Activated T-helper 2 cell treated with anti-CD3 and anti-CD28 coated beads, Interferon-gamma antibody, Interleukin-2, Interleukin-4, amounts not matched to agents 10 μg/mL and 5 μg/mL and 100 μg/mL, durations not matched to agents 14 hours and 24 hours and 36 hours (primary cell): ENCODE measurements at places on chromosomes 16 and 17. TPM values are rescaled to one million over a fixed set of nuclear protein-coding genes. Genes with fewer than 3 reads are reported as not detected.

KRT20 gene
- total RNA-seq = not detected in 2 replicates

CCL17 gene
- total RNA-seq = 0.37 and 1.3 TPM in 2 replicates

MYH8 gene
- total RNA-seq = not detected in 2 replicates

EXOC3L1 gene
- total RNA-seq = 0.14 TPM in 1 of 2 replicates, not detected in the other

KRT9 gene
- not detected in 2 replicates for total RNA-seq

TMEM88 gene
- 4.1 and 6.1 TPM in 2 replicates for total RNA-seq

CCDC200 gene
- total RNA-seq = not detected in 2 replicates

HEATR9 gene
- 0.14 and 0.16 TPM in 2 replicates for total RNA-seq

KRTAP3-1 gene
- total RNA-seq = not detected in 2 replicates

DNAJC7 gene
- total RNA-seq = 103 and 115 TPM in 2 replicates

DNA sequence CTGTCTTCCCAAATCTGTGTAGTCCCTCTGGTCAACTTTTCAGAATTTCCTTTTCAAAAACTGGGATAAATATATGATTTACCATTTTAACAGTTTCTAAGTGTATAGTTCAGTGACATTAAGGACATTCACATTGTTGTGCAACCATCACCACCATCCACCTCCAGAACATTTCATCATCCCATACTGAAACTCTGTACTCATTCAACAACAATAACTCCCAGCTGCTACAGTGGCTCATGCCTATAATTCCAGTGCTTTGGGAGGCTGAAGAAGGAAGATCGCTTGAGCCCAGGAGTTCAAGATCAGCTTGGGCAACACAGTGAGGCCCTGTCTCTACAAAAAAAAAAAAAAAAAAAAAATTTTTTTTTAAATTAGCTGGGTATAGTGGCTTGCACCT lies 131.0 kb downstream of the AATF start:
- no peak for DNase-seq

DNA sequence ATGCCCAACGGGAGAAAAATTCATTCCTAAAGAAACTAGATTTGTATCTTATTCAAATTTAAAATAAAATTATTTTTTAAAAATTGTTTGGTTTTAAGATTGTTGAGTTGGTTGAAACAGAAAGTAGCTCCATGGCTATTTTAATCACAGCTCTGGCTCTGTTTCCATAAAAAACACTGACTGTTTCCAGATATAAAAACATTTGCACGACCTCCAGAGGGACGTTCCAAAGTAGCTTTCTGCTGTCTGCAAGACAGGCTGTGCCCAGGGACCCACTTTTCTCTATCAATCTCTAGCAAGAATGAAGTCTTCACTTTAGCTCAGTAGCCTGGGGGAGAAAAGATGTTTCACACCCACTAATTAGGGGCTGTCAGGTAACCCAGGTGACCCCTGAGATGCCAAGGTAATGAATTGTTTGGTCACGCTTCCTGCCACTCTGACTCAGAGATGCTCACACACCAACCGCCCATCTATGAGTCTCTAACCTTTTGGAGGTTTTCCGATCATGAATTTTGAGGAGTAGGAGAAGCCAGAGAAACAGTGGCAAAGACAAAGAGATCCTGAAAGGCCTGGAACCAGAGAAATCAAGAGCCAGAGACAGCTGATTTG lies 220.1 kb upstream of the SOX9 start:
- no peak for DNase-seq

GRCh38 chr17:32931686-32932085 lies 3.7 kb downstream of the TMEM98 start:
- no peak for DNase-seq

DNA sequence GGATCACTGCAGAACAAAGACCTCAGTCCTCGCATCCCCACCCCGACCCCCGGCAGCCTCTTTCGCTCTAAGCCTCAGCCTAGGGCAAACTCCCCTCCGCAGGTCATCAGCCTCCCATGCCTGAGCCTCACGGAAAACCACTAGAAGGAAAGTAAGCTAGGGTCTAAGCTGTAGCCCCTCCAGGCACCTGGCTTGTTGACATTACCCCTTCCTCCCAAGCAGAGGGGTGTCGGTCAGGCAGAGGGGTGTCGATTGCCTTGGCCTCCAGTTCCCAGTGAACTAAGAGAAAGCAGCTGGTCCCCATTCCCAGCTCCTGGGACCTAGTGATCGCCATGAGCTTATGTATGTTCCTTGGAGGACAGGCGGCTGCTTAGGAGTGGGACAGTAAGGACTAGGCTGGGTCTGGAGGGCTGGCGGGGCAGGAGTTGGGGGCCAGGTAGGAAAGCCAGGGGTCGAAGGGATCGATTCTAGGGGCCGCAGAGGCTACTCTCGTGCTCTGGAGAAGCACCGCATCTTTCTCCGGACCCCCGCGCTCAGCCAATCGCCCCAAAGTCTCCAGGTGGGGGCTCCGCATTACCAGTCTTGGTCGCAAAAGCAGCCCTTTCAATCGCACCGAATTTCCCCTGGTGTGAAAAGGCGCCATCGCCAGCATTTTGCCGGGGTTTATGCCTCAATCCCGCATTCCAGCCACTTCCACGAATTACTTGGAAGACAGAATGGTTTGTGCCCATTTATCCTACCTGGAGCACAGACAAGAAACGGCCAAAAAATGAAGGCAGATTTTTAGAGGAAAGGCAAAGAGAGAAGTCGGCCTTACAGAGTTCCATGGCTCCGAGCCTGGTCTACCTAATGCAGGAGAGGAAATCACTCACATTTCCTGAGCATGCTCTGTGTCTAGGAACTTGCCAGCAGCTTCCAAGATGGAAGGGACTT lies 21.3 kb upstream of the HOXB13 start:
- no peak for DNase-seq

- DNase-seq = no peak
Measured at GRCh38 chr17:68390888-68391545, 66.3 kb downstream of the WIPI1 start.

DNA sequence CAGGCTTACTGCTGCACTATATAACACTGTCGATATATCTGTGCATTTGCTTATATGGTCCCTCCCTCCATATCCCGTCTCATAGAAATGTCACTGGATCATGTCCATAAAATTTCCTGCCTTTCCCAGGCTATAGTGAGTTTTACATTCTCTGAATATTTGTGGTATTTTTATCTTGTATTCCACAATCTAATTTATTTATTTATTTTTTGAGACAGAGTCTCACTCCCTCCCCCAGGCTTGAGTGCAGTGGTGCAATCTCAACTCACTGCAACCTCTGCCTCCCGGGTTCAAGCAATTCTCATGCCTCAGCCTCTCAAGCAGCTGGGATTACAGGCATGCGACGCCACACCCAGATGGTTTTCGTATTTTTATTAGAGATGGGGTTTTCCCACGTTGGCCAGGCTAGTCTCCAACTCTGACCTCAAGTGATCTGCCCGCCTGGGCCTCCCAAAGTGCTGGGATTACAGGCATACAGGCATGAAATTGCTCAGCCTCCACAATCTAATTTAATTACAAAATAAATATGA lies 12.9 kb downstream of the TRIM37 start:
- no peak for DNase-seq

- DNase-seq = no peak
Measured at GRCh38 chr16:87471278-87472141, 21.3 kb downstream of the ZCCHC14 start.

- DNase-seq = no peak
Measured at GRCh38 chr16:55686671-55687070, 30.9 kb downstream of the SLC6A2 start.

DNA sequence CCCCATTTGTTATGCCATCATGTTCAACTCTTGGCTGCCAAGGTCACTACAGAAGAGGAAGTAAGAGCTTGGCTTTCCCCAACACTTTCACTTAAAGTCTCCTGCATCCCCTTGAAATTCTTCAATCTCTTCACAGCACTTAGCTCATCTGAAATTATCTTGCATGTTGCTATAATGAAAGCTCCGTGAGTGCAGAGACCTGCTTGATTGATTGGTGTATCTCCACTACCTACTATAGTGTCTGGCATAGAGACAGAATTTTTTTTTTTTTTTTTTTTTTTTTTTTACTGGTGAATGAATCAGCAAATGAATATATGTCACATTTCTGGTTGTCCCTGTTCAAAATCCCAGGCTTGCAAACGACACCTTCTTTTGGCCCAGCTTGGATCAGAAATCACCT lies 1.9 kb upstream of the SDR42E1 start:
- no peak for DNase-seq

- DNase-seq = no peak
Measured at GRCh38 chr16:55700961-55701360, 45.2 kb downstream of the SLC6A2 start.

DNA sequence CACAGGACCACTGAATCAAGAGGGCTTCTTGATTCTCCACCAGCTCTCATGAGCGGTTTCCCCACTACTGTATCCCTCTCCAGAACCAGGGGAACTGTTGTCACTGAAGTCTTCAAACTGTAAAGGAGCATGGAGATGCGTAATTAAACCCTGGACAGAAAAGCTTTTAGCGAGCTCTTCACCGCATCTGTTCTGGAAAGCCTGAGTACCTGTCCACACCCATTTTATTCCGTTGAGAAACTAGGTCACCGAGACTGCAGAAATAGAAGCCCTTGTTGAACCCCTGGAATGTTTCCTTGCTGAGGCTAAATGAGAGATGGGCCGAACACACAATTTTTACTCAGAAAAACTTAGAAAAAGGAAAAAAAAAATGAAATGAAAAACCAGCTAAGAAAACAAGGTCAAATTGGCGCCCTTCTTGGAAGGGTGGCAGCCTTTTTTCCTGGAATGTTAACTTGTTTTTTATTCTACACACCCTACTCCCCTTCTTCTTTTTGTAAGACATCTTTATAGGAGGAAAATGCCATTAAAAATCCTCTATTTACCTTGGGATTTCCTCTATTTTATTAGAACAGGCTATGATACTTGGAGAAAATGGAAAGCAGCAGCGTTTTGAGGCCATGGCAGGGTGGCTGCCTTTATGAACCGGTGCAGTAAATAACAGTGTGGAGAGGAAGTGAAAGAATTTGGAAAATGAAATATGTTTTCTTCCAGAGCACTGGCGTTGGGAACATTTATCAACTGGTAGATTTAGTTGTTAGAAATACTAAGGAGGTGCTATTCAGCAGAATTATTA lies 52.6 kb upstream of the CRISPLD2 start:
- no peak for DNase-seq

GRCh38 chr16:12868788-12869187 lies 32.6 kb upstream of the SHISA9 start:
- no peak for DNase-seq

DNA sequence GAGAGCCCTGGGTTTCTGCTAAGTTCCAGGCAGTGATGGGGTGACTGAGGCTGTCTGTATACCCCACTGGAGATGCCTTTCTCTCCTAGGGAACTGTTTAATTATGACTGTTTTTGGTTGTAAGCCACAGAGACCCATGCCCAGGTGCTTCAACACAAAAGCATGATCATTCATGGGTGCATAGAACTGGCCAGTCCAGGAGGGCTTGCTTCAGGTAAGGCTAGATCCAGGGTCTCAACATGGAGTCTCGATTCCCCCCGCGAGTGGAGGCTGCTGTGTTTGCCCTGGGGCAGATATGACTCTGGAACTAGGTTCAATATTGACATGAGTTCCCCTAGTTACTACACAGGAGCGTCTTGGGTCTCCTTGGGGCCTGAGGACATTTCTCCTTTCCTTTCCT lies 17.8 kb downstream of the NAGPA start:
- DNase-seq = no peak

DNA sequence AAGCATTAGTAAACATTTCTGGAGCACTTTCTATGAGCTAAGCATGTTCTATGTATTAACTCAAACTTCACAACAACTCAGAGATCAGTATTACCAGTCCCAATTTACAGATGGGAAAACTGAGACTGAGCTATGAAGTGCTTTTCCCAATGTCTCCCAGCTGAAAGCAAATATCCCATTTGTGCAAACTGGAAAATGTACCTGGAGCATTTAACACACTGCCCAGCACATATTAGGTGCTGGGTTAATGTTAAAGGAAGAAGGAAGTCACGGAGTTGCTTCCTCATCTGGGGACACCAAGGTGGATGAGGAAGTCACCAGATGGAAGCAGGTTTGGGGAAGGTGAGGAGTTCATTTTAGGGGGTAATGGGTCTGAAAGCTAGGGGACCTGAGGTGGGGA lies 66.1 kb downstream of the ABCC6 start:
- DNase-seq = no peak

GRCh38 chr16:68961778-68962402 lies 118.6 kb downstream of the TANGO6 start:
- no peak for DNase-seq

DNA sequence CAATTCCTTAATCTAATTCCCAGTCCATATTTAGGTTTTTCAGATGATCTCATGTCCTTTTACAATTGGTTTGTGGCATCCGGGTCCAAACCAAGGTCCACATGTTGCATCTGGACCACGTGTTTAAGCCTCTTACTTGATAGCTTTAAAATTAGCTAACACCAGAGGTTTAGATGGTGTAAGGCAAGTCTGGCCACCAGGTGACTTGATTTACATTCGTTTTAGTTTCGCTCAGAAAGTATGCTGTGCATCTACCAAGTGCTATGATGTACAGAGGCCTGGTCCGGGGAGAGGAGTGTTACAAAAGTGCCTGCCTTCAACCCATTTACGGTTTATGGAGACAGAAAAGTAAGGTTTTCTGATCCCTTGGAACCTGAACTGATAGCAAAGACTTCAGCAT lies 878 bp upstream of the DNAJA2 start:
- peak; percentile 16 for DNase-seq

GRCh38 chr17:64505340-64506200 lies 519 bp downstream of the DDX5 start:
- DNase-seq = peak; percentile 86

DNA sequence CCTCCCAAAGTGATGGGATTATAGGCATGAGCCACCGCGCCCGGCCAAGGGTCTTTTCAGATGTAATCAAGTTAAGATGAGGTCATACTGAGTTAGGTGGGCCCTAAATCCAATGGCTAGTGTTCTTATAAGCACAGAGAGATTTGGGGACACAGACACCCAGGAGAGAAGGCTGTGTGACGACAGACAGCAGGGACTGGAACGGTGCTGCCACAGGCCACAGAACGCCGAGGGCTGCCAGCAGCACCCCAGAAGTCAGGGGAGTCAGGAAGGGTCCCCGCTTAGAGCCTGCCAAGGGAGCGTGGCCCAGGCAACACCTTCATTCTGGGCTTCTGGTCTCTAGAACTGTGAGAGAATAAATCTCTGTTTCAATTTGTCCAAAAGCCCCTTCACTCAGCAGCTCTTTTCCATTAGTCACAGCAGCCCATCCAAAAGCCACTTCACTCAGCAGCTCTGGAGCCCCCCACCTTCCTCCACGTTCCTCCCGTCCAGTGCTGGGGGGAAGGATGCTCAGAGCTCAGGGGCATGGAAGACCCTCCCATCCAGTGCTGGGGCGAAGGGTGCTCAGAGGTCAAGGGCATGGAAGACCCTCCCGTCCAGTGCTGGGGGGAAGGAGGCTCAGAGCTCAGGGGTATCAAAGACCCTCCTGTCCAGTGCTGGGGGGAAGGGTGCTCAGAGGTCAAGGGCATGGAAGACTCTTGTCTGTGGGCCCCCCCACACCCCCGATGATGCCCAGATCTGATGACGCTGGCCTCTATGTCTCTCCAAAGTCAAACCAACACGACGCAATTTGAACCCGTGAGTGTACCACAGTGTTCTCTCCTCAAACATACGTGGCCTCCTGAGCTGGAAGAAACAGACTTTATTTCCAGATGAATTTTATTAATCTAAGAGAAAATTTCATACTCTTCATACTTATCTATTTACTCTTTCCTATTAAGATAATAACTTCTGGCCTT lies 11.9 kb downstream of the RAB40B start:
- no peak for DNase-seq
